ENCODE measurements at places on chromosomes 3 and 15.

DNA sequence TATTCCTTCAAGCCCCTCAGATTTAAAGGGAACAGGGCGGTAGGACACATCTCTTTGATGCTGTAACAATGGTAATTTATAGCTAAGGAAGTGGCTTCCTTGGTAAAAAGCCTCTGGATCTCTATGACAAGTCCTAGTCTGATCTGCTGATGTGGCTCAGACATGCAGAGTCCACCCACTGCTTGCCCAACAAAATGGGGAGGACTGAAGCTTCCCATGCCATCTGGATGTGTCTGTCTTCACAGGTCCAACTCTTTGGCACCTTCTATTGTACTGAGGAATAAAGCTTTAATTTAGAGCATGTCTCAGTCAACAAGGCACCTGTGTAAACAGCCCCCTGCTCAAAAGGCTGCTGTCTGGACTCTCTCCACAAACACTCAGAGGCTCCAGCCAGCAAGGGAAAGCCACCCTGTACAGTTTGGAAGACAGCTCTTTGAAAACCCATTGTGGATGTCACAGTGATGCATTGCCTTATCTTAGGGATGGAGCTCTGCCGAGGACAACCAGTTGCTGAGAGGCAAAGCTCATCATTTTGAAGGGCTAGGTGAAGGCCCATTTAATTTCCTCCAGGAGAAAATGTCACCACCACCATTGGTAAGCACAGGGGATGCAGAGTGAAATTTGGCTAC is 348.6 kb upstream of the GRM7 start:
- DNase-seq: no peak

- no peak for DNase-seq
Measured at GRCh38 chr15:66909381-66909890, 156.0 kb upstream of the SMAD3 start.

DNA sequence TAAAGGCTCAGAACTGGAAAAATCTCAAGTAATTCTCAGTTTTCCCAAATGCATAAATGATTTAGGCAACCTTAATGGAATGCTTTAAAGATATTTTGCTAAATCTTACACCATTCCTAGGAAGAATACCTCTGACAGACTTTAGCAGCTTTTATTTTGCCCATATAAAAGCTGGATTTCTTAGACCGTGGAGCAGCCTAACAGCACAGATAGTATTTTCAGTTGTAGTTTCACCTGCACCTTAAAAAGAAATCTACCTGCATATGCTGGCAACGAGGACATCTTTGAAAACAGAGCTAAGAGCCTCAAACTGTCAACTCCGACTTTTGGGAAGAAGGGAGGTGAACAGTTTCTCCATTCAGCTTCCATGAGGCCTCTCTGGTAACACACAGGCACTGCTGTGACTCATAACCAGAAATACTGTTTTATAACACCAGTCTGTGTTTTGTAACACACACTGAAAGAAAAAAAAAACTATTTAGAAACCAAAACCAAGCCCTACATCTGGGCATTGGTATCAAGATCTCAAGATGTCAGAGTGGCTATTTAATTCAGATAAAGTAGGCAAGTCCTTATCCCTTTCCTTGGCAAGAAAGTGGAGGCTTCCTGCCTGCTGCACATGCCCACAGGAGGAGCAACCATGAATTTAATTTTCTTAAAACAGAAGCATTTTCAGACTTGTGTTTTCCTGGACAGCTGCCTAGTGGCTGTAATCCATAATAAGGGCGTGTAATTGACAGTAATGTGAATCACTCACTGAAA is 181.5 kb upstream of the ICE2 start:
- no peak for DNase-seq

GRCh38 chr15:85541744-85542143 is 161.3 kb downstream of the AKAP13 start:
- DNase-seq: no peak

DNA sequence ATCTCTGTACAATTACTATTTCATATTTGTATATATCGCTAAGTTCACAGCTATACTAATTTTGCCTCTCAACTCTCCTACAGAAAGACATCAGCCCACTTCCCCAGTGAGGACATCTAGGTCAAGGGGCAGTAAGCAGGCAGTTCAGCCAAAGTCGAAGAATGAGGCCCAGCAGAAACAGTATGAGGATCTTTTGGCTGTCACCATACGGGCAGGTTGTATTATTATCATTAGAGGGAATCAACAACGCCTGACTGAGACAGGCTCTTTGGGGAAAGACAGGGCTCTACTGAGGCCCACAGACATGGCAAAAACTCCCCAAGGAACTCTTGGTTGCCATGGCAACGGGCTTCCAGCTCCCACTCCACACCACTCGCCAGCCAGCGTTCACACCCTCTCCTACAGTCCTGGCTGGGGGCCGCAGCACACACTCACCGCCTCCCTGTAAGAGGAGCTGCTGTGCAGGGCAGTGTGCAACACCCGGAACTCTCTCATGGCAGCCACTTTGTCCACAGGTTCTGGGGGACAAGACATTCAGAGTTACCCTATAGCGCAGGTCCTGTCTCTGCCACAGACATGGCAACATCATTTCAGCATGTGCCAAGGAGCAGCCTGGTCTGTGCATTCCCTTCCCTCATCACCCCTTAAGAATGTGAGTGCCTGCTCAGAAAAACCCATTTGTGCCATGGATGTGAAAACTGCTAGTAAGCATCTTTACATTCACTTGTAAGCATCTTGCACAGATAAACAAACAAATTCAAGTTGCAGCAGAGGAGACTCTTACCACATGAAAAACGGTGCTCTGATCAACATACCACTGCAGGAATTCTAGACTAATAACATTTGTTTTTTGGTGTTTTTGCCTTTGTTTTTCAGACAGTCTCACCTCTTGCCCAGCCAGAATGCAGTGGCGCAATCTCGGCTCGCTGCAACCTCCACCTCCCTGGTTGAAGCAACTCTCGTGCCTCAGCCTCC is 8.8 kb downstream of the UBL7 start:
- no peak for DNase-seq

DNA sequence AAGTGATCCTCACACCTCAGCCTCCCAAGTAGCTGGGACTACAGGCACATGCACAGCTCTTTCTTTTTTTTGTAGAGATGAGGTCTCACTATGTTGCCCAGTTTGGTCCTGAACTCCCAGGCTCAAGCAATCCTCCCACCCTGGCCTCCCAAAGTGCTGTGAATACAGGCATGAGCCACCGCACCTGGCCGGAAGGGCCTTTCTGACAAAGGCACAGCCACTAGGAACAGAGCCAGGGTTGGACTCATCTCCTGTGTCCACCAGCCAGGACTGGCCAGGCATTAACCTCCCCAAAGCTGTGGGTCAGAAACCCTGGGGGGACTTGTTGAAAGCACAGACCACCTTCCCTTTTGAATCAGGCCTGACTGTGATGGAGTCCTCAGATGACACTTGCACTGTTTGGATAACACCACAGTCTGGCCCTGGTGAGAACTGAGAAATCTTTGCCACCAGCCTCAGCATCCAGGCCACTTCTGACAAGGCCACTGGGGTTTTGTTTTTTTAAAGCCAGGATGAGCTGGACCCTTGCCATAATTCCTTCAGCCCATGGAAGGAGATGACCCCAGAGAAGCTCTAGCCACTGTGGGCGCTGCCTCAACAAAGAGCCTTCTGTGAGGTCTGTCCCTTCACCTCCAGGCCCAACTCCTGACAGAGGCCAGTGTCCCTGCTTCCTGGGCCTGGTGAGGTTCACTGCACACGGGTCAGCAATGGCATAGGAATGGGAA is 4.8 kb downstream of the TKT start:
- no peak for DNase-seq

DNA sequence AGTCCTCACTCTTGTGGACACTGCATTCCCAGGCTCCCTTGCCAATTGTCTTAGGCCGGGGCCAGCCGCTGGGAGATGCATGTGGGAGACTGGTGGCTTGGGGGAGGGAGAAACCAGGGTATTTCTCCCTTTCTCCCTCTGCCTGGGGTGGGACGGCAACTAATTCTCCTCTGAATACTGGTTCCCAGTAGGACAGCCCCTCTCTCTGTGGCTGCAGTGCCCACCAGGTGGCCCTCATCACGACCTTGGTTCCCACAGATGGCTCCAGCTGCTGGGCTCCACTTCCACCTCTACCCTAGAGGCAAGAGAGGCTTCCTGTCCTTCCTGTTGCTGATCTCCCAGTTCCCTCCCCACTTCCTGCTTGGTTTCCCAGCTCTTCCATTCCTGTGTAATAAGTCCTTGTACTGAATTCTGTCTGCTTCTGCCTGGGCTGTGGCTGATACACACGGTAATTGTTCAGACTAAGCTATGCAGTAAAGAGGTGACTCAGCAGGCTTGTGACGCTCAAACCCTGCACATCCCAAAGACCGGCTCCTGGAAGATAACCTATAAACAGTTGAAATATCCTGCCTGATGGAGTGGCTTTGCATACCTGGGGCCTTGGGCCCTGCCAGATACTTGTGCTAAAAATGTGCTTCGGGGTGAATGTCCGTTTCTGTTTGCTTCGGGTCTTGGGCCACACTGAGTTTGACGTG is 20.4 kb upstream of the COPG1 start:
- DNase-seq: no peak

GRCh38 chr15:62337934-62338333 is 172.8 kb upstream of the C2CD4B start:
- DNase-seq: no peak

DNA sequence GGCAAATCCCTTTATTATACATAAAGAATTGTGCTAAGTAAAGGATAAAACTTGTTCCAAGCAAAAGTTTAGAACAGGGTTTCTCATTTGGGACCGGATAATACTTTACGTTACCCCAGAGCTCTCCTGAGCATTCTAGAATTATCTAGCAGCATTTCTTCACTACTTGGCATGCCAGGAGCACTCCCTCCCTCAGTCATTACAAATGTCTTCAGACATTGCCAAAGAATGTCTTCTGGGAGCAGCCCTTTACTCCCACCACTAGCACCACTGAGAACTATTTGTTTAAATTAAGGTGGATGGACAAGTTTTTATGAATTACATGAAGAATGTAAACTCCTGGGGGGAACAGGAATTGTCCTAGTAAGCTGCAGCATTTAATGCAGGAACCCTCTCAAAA is 516.4 kb downstream of the GBE1 start:
- no peak for DNase-seq

- DNase-seq: no peak
Measured at GRCh38 chr3:2097641-2098191, 950 bp upstream of the CNTN4 start.

GRCh38 chr3:135973841-135974240 is 8.3 kb downstream of the PPP2R3A start:
- DNase-seq: no peak

GRCh38 chr3:53218131-53218530 is 37.7 kb downstream of the TKT start:
- no peak for DNase-seq

DNA sequence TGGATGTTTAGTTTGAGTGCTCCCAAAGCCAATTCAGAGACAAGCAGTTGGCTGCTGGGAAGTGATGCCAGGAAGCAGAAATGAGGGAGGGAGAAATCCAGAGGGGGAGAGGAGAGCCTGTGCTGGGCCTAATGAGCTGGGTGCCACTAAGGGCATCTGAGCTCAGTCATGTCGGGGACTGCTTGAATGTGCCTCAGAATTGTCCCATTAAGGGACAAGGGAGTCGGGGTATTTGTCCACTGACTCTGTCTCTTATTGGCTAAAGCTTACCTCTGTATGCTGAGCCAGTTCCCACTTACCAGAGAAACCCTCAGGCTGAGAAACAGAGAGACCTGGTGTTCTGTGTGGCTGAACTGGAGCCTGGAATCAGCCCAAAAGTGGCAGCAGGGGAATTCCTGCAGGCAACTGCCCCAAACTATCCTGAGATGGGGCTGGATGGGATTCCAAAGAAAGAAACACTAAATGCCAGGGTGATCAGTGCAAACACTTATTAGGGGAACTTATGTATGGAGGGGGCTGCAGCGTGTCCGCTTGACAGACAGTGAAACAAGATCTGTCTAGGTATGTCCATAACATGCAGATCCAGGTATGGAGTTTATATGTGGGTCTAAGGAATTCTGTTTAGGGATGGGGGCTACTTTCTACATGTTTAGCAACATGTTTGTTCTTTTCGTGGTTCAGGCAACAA is 48.6 kb downstream of the NR1D2 start:
- DNase-seq: no peak

DNA sequence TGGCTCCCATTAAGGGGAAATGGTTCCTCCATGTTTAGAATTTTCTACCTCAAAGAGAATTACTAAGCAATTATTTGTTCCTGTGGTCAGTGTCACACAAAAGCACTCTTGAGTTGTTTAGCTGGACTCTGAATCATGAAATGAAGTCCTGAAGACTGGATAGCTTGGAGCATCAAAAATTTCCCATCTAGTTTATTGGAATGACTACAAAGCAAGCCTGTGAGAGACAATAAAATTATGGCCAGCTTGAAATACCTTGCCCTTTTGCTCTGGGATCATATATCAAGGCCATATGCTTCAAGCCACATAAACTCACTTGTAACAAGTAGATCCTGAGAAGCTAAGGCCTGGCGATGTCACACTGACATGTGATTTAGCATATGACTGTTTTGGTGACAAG is 292.3 kb downstream of the TIGIT start:
- DNase-seq: peak; percentile 47

DNA sequence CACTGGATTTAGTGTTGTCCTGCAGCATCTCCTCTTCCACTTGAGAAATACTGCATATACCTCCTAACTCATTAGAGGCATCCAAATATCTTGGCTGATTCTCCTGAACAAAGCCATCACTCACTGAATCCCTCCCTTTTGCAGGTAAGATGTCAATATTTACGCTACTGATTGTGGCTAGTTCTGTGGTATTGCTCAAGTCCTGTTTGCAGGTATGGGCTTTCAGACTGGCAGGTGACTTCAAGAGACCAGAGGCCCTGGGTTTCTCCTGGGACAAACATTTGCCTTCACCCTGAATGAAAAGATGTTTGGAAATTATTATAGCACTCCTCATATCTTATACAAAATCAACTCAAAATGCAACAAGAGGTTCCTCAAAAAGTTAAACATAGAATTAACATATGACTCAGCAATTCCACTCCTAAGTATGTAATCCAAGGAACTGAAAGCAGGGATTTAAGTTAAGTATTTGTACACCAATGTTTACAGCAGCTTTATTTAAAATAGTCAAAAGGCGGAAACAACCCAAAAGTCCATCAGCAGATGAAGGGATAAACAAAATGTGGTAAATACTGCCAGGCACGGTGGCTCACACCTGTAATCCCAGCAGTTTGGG is 18.6 kb downstream of the NEK4 start:
- no peak for DNase-seq

DNA sequence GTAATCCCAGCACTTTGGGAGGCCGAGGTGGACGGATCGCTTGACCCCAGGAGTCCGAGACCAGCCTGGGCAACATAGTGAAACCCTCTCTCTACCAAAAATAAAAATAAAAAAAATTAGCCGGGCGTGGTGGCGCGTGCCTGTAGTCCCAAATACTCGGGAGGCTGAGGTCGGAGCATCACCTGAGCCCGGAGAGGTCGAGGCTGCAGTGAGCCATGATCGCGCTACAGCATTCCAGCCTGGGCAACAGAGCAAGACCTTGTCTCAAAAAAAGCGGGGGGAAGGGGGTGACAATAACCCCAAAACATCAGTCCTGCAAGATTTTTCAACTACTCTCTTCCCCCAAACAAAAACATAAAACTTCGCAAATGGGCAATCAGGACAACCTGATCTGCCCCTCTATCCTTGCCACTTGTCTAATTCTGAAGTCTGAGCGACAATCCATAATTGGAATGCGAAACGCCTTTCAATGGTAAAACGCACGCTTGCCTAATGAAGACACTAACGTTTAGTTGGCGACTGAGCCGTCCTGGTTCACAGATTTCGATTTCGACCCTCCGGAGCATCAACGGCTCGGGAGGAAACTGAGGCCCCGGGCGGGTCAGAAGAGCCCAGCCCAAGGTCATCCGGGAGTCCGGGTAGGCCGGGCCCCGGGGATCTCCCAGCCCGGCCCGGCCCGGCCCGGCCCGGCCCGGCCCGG is 868 bp downstream of the BTBD1 start:
- no peak for DNase-seq

- DNase-seq: no peak
Measured at GRCh38 chr15:63436341-63436740, 54.7 kb upstream of the CA12 start.

All from renal pelvis (tissue), 12 donors.